ENCODE measurements at places on chromosomes 11 and 22.

GRCh38 chr11:117933475-117933874 is 4.3 kb upstream of the TMPRSS13 start:
- no peak for DNase-seq

DNA sequence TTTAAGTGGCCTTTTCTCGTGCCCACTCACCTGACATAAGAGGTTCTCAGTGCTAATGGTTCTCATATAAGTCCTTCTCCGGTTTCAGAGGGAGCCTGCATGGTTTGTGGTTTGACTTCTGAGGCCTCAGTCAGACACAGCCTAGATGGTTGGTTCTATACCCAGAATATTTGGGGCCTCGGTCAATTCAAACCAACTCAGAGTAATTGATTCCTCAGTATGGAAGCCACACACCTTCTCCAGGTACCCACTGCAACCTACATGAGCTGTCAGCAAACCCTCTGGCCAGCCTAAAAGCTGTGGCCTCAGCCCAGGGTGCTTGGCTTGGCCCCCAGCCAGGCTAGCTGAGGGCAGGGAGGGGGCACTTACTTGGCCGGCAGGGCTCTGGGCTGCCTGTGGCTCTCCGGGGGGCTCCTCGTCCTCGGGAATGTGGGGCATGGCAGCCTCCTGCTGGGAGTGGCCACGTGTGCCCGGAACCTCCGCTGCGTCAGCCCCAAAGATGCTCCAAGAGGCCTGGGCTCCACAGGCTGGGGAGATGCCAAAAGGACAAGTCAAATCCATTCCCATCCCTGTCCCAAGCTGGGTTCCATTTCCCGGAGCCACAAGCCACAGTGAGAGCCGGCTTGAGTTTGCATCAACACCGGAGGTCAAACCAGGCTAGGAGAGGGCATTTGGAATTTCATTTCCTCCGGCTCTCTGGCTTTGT is 41.7 kb downstream of the IRAG1 start:
- no peak for DNase-seq

DNA sequence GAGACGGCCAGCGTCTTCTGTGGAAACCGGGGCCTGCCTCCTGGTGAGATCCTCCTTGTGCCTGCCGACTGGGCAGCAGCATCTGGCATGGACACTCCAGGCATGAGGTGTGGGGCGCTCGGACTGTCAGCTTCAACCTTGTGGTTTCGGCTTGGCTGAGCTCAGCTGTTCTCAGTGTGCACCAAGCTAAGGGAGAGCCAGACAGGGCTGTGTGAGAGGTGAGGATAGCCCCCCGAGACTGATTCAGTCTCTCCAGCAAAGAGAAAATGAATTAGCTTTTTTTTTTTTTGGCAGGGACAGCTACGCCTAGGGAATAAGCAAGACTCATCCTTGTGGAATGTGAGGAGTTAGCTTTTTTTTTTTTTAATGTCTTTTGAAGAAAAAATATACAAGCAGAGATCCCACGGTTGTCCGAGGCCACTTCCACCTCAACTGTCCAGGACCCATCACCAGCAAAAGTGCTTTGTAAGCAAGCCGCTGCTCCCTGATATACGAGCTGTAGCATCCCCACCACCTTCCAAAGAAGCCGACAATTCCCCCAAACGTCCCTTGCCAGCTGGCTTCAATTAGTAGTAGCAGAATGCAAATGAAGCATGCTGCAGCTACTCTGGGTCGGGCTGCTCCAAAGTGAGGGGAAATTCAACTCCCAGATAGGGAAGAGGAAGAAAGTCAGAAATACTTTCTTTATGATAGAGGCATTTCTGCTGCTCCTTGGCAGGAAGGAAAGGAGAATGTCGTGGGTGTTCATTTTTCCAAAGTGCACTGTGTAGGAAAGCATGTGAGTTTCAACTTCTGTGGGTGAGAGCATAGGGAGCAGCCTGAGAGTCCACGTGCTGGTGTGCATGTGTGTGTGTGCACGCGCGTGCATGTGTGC is 9.7 kb upstream of the THY1 start:
- no peak for DNase-seq

- DNase-seq = no peak
Measured at GRCh38 chr11:110711448-110711775, 825 bp downstream of the ARHGAP20 start.

- no peak for DNase-seq
Measured at GRCh38 chr11:75056814-75057213, 39.9 kb downstream of the OR2AT4 start.

DNA sequence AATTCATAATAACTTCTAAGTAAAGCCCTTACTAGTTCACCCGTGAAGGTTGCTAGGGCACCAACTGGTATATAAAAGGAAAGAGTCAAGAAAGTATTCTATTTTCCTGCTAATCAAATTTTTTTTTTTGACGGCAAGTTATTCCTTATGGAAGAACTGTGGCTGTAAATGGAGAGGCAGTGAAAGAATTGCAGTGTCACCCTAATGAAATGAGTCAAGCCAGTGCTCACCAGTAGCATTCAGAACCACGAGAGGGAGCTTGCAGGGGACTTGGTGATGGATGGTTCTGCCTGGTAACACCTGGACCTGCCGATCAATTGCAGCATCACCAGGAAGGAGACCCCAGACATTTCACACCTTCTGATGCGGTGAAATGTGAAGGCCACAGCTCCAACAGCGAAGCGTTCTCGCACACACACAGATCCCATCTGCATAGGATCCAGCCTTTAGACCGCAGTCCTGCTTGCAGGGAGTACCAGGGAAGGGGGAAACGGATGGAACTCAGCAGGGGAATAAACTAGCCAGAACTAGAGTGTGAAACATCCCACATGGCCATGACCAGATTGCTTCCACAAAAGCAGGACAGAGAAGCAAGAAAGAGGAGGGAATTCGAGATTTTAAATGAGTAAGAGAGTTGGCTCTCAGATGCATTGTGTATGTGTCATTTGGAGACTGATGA is 326.2 kb downstream of the TBC1D22A start:
- DNase-seq = no peak

All from activated T-cell treated with anti-CD3 and anti-CD28 coated beads for 1 hour (primary cell).